CD4-positive, alpha-beta T cell treated with Interleukin-15 for 4 hours (primary cell): ENCODE measurements at places on chromosomes 1 and 21.
A peak's percentile ranks its signal among the peaks of the same experiment; 100 is the strongest.

- no peak for DNase-seq
Measured at GRCh38 chr1:167207940-167208623, 12.6 kb upstream of the POU2F1 start.

GRCh38 chr1:35881850-35882273 is 1.1 kb upstream of the AGO1 start:
- no peak for DNase-seq

- no peak for DNase-seq
Measured at GRCh38 chr1:25977801-25978200, 20.1 kb downstream of the PAFAH2 start.

DNA sequence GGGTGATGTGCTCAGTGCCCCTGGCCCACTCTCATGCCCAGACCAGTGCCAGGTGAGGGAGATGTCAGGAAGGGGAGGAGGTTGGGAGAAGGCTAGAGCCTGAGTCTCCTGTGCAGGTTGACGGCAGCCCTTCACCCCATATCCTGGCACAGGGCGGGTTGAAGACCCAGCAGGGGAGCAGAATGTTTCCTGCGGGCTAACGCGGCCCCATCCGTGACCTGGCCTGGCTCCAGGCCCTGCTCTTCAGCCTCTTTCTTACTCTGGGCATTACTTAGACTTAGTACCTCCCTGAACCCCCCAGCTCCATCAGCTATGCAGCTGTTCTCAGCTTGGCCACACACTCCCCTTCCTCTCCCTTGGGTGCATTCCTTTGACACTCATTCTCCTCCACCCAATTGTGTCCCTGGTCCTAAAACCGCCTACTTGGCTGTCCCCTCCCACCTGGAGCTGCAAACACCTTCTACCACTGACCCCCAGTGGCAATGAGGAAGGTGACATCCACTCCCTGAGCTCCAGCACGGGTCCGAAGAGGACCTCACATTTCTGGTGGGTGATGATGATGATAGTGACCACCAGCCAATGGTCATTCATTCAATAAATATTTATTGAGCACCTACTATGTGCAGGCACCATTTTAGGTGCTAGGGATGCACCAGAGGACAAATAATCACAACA is 179.0 kb downstream of the PTPRU start:
- DNase-seq = no peak

- no peak for DNase-seq
Measured at GRCh38 chr1:36346741-36347370, 23.4 kb upstream of the EVA1B start.

DNA sequence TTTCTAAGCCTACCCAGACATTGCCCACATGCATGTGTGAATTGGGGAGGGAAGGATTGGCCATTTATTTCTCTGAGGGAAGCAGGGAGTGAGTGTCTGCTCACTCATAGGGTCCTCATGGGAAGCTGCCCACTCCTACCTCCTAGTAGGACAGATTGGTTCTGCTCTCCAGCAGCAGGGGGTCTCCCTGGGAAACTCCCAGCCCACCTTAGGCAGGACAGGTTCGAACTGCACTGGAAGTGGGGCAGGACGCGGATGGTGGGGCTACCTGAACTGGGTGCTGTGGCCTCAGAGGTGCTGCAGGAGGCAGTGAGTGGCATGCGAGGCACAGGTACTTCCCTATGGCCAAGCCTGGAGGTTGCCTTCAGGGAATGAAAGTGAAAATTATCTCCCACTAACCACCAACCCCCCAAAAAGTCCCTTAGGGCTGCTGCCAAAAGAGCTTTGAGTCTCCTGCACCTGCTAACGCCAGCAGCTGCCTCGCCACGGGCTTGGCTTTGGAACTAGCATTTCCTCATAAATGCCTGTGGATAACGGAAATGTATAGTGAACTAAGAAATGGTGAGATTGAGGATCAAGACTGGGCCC is 157.0 kb upstream of the COA6 start:
- DNase-seq = no peak

DNA sequence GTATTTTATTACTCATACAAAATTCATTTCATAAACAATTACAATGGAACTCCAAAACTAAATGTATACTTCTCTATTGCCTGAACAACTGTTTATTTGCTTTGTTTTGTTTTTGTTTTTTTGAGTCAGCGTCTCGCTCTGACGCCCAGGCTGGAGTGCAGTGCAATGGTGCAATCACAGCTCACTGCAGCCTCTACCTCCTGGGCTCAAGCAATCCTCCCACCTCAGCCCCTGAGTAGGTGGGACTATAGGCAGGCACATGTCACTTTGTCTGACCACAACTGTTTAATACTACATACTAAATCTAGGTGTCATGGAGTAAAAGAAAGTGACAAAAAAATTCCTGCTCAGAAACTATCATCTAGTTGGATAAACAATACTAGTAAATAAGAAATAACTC is 49.3 kb downstream of the RAB3GAP2 start:
- no peak for DNase-seq

DNA sequence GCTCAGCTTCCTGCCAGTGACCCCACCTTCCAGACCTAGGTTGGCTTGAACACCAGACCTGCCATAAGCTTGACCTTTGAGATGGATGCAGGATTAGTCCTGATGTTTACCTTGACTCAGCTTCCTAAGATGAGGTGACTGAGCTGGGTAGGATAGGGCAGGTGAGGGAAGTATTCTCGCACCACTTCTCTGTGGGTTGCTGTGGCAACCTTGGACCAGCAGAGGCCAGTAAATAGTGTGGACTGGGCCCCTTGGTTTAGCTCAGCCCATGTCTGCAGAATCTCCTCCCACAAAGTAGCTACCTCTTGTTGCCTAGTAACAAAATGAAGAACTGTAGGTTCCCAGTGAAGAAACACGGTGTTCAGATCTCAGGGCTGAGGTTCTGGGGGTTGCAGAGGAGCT is 8.4 kb downstream of the RPS6KA1 start:
- peak; percentile 34 for DNase-seq

DNA sequence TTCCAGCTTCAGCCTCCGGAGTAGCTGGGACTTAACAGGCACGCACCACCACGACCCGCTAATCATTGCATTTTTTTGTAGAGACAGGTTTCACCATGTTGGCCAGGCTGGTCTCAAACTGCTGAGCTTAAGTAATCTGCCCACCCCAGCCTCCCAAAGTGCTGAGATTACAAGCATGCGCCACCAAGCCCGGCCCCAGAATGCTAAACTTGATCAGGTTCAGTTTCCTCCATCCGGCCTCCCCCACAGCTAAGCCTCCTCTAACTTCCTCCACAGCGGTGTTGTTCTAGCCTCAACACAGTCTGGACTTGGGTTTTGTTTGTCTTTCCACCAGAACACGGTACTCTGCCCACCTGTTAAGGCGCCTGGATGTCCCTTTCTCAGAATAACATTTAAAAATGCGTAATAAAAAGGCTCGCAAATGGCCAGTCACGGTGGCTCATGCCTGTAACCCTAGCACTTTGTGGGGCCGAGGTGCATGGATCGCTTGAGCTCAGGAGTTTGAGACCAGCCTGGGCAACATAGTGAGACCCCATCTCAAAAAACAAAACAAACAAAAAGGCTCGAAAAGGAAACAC is 2.4 kb downstream of the PARP1 start:
- peak; percentile 21 for DNase-seq

- DNase-seq = no peak
Measured at GRCh38 chr1:25872713-25873112, 2.8 kb downstream of the PAQR7 start.

- peak; percentile 80 for DNase-seq
Measured at GRCh38 chr1:111222308-111223125, 5.0 kb upstream of the CHI3L2 start.

- DNase-seq = no peak
Measured at GRCh38 chr1:13950637-13951036, 250.6 kb downstream of the PRDM2 start.

DNA sequence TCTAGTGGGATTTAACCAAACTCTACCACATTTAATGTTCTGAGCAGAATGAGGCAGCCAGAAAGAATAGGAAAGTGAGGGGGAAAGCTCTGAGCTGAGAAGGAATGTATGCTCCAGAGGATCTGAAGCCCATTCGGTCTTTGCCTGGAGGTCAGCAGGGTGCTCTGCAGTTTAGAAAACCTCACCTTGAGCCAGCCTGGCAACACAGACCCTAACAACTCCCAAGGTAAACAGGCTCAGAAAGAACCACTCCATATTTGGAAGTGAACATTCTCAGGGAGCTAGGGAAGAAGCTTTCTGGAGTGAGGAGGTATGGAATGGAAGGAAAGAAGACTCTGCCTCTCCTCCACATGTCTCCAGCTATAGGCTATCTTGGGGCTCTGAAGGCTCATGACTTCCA is 398.8 kb downstream of the SEC16B start:
- no peak for DNase-seq

GRCh38 chr1:6635910-6636760 is 11.5 kb downstream of the THAP3 start:
- DNase-seq = no peak

DNA sequence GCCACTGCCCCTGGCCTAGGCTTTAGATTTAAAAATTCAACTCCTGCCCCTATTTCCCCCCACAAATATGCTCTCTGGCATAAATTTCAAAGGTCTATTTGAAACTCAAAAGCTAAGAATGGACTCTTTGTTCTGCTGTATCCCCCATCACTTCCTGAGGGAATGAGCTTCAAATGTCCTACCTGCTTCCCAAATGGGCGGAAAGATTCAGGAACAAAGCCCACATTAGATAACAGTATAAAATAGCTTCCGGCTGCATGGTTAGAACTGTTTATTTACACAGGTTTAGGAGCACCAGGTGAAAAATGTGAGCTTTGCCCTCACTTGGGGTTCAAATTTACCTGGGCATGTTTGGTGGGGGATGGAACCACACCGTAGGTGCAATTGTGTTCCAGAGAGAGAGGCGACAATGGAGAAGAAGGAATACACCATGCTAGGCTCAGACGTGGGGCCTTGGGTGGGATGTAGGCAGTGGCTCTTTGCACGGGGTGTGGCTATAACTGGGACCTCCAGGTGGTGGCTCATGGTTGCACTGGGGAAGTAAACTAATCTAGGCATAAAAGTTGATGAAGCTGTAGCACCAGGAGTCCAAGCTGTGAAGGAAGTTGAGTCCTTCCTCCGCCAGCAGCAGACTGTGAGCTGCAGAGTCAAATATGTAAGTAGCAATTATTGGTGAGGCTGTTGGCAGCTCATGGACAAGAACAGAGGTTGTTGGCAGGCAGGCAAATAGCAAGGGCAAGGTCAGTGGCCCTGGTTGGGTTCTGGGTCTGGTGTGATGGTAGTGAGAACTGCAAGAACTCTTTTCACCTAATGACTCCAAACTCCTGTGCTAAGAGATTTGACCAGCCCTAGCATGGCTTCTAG is 41.5 kb upstream of the SRSF10 start:
- no peak for DNase-seq

GRCh38 chr1:204902671-204903070 is 32.0 kb downstream of the NFASC start:
- DNase-seq = no peak

DNA sequence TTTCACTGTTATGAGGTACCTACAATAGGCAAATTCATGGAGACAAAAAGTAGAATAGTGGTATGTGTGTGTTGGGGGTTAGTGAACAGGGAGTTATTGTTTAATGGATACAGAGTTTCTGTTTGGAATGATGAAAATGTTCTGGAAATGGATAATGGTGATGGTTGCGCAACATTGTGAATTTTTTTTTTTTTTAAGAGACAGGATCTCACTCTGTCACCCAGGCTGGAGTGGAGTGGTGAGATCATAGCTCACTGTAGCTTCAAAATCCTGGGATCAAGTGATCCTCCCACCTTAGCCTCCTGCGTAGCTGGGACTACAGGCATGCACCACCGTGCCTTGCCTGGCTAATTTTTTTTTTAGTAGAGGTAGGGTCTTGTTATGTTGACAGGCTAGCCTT is 34.5 kb upstream of the TRABD2B start:
- DNase-seq = no peak

DNA sequence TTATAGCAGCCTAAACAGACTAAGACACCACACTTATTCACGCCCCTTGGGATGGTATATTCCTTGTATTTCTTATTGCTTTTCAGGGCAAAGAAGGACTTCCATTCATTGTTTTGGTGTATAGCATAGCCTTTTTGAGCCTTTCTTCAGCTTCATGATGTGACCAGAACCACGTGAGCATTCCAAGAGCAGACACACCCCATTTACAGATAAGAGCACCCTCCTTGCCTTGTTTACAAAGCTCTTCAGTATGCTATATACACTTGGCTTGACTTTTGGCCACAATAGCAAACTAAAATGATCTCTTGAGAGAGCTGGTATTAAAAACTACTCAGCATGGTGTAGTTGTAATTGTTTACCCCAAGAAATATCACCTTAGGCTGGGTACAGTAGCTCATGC is 78.7 kb downstream of the PIK3R3 start:
- no peak for DNase-seq

GRCh38 chr1:246597971-246598370 is 31.7 kb downstream of the CNST start:
- no peak for DNase-seq

GRCh38 chr1:219917851-219918466 is 10.4 kb downstream of the SLC30A10 start:
- no peak for DNase-seq

DNA sequence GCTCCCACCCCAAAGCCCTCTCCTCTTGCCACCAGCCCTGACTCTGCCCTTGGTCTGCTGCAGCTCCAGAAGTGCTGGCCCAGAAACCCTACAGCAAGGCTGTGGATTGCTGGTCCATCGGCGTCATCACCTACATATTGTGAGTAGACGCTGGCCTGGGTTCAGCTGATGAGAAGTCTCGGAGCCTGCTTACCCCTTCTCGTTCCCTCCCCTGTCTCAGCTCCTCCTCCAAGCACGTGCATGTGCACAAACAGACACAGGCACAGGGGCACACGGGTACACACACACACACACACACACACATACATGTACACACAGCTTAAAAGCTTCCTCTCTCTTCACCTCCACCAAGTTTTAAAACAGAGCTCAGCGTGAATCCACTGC is 24.3 kb downstream of the CAMK1G start:
- DNase-seq = no peak

DNA sequence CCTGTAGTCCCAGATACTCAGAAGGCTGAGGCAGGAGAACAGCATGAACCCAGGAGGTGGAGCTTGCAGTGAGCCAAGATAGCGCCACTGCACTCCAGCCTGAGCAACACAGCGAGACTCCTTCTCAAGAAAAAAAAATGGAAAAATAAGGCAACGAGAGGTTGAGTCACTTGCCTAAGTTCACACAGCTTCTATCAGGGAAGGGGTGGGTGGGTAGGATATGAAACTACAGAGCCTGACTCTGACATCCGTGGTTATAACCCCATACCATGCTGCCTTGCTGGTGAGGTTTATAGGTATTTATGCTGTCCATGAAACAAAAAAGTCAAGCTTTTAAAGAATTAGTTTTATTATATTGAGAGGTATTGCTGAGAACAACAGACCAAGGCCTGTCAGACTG is 61.5 kb upstream of the RAB4A start:
- DNase-seq = no peak
